Forelimb muscle (tissue), 1 donor: ENCODE measurements at places on chromosomes 1 and 21. TPM values are rescaled to one million over a fixed set of nuclear protein-coding genes. Genes with fewer than 3 reads are reported as not detected.

- no peak for DNase-seq
These were observed 273.8 kb upstream of the ESRRG start for GRCh38 chr1:216997069-216997468.

- DNase-seq: no peak
These were observed 5.2 kb downstream of the RCSD1 start for GRCh38 chr1:167635156-167635648.

DNA sequence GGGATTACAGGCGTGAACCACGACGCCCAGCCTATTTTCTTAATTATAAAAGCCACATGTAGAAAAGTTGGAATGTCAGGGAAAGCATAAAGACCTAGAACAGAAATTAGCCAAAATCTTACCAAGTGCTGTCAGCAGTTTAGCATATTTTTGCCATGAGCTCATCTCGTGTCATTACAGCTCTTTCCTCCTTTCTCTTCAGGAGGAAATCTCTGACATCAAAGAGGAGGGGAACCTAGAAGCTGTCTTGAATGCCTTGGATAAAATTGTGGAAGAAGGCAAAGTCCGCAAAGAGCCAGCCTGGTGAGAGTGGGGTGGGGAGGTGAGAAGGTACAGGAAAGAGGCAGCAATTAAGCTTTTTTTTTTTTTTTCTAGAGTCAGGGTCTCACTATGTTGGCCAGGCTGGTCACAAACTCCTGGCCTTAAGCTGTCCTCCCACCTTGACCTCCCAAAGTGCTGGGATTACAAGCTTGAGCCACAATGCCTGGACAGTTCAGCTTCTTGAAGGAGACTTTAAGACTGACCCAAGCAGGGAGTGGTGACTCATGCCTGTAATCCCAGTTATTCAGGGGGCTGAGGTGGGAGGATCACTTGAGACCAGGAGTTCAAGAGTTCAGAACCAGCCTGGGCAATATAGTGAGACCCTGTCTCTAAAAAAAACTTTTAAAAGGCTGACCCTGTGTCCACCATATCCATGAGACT lies 8.4 kb upstream of the BGLAP start:
- no peak for DNase-seq

DNA sequence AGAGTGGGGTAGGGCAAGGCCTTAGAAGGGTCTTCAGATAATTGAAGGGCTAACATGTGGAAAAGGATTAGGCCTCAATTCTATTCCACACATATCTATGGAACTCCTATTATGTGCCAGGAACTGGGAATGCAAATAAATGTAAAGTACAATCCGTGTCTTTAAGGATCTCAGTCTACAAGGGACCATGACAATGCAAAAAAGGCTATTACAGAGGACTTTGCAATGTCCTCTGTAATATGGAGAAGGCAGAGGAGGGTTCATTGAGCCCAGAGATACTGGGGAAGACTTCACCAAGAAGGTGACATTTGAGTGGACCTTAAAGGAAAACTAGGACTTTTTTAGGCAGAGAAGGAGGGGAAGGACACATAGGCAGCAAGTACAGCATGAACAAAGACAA lies 4.5 kb upstream of the SCMH1 start:
- DNase-seq: no peak

Gene PRDM16
- polyA plus RNA-seq: 0.62 TPM
